T-helper 17 cell (primary cell): ENCODE measurements at places on chromosomes 1 and 21.

- DNase-seq = no peak
Measured at GRCh38 chr1:106831511-106831910, 225.0 kb upstream of the PRMT6 start.

DNA sequence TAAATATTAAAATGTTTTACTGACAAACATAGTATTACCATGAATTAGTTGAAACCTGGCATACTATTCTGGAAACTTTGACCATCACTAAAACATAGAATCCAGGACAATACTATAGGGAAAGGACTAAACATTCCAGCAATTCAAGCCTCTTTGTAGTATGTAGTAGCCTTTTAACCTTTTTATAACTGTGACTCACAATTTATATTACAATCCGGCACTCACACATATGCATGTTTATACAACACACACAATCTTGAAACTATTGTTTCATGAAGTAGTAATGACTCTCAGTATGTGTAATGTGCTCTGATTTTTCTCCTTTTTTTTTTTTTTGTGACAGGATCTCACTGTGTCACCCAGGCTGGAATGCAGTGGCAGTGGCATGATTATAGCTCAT is 64.3 kb downstream of the ANKRD13C start:
- DNase-seq = no peak

DNA sequence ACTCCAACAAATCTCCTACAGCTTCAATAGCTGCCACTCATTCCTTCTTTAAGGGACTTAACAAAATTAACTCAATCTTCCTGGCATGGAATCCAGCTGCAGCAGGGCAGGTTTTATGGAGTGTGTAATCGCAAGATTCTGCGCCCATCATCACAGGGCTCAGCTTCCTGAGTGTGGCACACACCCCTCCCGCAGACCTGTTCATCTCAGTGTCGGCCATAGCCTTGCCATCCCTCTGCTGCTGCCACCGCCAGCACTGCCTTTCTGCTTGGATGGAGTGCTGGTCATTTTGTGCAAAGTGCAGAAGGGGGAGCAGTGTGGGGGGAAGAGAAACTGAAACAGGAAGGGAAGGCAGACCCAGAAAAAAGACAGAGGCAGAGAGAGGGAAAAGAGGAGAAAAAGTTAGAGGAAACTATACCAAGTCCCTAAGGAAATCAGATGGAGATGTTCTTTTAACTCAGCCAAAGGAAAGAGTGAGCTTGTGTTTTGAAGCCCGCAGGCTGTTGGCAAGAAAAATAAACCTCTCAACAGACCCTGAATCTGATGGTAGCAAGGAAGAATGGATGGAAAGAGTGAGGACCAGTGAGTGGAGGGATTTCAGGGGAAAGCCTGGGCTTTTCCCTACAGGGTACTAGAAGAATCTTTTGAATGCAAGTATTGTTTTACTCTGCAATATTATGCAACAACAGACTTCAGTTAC is 324.2 kb downstream of the SEC16B start:
- DNase-seq = no peak

GRCh38 chr1:115201598-115201997 is 112.3 kb upstream of the TSPAN2 start:
- DNase-seq = no peak
